Memory B cell (primary cell): ENCODE measurements at places on chromosomes 1 and 21.

DNA sequence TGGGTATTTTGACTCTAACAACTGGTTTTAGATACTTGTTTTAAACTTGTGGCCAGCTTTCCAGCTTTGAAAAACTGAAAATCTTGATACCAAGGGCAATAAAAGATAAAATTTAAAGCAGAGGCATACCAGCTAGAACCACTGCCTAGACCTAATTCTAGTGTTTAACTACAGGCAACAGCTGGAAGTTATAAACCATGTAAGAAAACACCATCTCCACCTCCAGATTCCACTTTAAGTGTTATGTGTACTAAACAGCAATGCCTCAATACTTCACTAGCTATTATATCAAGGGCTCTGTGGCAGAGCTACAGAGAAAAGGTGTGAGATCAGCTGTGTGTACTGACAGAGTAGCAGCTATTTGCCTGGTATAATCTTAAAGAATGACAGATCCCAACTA, 69.5 kb downstream of the LPAR3 start:
- H3K4me3 ChIP-seq, result no peak overlapping the region
- DNase-seq, result no peak
- no peaks in the 10 kb centered on the region for H3K4me1 ChIP-seq
- no peaks in the 10 kb centered on the region for H3K36me3 ChIP-seq
- H3K27me3 ChIP-seq, result peaks cover 3% of the 10 kb centered on the region

GRCh38 chr1:114482585-114482984, 28.4 kb downstream of the TRIM33 start:
- H3K36me3 ChIP-seq, result peaks cover 14% of the 10 kb centered on the region
- H3K27me3 ChIP-seq, result no peaks in the 10 kb centered on the region
- peak overlapping the region; percentile 45 for H3K4me3 ChIP-seq
- peak; percentile 19 for DNase-seq

DNA sequence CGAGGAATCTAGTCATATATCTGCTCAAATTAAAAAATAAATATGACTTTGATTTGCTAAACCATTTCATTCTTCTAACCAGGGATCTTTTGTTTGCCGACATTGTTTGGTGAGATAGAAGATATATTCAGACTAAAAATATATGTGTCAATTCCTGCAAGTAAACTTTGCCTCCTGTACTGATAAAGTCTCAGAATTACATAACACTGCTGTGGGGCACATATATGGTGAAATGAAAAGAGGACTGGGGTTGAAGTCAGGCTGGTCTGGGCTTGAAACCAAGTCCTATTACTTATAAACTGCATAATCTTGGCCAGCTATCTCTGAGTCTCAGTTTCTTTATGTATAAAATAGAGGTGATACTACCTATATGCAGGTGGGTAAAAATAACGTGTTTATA, 9.8 kb downstream of the SCMH1 start:
- peaks cover 10% of the 10 kb centered on the region for H3K4me1 ChIP-seq
- H3K27ac ChIP-seq, result no peak overlapping the region
- peaks cover 13% of the 10 kb centered on the region for H3K36me3 ChIP-seq
- no peak overlapping the region for H3K4me3 ChIP-seq
- DNase-seq, result no peak

GRCh38 chr1:11741919-11742558, 6.1 kb downstream of the AGTRAP start:
- DNase-seq, result no peak
- no peaks in the 10 kb centered on the region for H3K27me3 ChIP-seq
- H3K4me1 ChIP-seq, result peaks cover 18% of the 10 kb centered on the region
- H3K27ac ChIP-seq, result peak overlapping the region; percentile 15
- peaks cover 2% of the 10 kb centered on the region for H3K36me3 ChIP-seq
- no peak overlapping the region for H3K4me3 ChIP-seq

DNA sequence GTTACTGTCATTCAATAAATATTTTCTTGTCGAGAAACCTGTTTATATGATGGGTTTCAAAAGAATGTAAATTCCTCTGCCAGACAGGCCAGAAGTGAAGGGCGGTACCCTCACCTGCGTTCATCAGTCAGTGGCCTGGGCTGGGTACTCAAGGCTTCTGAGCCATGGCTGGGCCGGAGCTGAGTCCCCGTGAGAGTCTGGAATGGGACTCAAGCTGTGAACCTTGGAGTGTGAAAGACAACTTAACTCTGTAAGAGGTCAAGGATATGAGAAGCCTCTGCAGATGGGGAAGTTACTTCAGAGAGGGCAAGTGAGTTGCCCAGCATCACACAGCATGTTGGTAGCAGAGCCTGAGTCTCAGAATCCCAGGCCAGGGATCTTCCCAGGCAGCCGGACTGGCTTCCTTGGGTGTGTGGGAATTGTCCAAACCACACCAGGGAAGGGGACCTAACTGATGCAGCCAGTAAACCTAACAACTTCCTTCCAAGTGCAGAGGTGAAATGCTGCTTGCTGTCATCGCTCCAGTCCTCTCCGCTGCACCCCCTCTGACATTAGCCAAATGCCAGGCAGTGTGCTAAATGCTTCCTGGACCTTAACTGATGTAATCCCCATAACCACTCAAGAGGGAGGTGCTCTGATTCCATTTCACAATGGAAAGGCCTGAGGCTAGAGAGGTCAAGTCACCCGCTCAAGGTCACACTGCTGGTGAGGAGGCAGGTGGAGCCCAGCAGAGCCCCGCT, 4.8 kb downstream of the DISP3 start:
- H3K4me3 ChIP-seq, result no peak overlapping the region
- no peak overlapping the region for H3K27ac ChIP-seq
- H3K36me3 ChIP-seq, result peaks cover 3% of the 10 kb centered on the region
- H3K27me3 ChIP-seq, result peaks cover 24% of the 10 kb centered on the region
